Activated CD4-positive, alpha-beta memory T cell treated with anti-CD3 and anti-CD28 coated beads for 36 hours (primary cell): ENCODE measurements at places on chromosomes 2 and 18.

DNA sequence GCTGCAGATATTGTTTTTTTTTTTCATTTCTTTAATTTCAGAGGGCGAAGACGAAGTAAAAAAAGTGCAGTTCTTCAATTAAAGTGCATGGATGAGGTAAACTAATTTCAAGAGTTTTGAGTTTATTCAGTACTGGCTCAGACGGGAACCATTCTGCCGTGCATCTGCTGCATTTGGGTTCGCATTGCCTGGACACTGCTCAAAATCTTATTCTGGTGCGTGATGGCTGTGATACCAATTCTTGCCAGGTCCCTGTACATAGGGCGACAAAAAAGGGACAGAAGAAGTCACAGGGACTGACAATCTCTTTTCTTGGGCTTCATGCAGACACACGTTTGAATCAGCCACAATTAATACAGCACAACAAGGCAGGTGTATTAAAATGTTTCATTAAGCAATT is 146.2 kb downstream of the EPHA4 start:
- DNase-seq: no peak

- DNase-seq: no peak
These were observed 285.4 kb downstream of the LPIN1 start for GRCh38 chr2:12031866-12032265.

DNA sequence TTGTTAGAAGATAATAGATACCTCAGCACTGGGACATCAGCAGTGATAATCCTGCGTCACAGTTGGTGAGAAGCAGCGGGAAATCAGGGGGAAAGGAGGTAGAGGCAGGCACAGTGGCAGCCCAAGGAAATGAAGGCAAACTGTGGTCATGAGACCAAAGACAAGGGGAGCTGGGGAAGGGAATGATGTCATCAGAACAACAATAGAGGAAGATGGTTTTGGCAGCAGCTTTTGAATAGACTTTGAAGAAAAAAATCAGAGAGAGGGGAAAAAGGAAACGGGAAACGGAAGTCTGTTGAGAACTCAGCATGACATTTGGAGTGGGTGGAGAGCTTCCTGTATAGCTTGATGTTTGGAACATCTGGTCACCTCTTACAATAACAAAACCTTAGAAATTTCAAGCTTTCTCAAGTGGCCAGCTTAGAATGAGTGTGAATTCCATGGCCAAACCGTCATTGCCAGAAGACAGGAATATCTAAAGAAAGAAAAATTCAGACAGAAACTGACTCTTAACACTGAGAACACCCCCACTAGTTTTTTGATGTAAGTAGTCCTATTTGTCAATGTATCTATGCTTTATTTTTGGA is 18.4 kb upstream of the YES1 start:
- peak; percentile 24 for DNase-seq

- peak; percentile 23 for DNase-seq
These were observed 72.5 kb downstream of the RIF1 start for GRCh38 chr2:151482171-151482725.

DNA sequence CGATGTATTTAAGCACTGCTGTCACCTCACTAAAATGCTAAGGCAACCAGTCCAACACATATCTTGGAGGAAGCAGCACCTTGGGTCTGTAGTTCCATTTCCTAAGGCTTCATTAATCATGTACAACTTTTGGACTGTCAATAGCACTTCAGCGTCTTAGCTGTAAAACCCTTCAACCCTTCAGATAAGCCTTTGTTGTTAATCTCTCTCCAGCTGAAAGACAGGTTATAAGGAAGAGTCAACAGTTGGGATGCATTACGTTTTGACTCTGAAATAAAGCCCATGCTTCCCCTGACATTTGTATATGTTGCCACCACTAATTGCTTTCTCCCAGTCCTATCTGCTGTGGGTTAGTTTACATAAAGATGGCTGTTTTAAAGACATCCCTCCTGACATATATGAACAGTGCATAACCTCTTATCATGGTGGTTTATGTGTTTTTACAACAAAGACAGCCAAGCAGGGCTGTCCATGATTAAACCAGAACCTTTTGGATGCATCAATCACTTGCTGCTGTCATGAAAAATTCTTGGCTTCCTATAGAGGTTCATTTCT is 81.5 kb downstream of the EPHA4 start:
- no peak for DNase-seq

- DNase-seq: no peak
These were observed 103.2 kb downstream of the VAPA start for GRCh38 chr18:10017043-10017442.

DNA sequence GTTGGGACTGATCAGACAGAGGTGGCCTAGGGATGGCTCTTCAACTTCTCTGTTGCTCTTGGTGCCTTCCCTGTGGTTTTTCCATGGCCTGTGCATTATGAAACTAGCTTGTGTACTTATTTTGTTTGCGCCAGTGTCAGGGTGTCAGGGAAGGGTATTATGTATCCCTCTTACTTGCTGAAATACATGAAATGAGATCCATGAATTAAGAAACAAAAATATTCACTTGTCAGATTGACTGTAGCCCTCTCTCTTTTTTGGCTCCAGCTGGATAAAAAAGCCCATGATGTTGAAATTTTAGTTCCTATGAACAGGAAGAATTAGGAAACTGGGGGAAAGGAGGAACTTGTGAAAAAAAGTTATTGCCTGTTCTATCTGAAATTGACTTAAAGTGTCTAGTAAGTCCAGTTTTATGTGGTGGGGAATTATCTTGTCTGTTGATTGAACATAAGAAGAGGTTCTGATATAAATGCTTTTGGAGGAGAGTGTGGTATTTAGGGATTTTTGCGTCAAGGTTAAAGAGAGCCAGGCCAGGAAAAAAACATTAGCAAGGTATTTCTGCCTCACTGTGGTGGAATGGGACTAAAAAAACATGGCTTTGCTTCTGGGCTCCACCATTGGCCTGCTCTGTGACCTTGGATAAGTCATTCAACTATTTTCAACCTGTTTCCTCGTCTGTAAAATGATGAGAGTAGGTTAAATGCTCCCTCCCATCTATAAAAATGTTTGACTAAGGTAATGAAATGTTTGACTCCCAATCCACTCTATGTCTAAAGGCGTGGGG is 12.0 kb downstream of the UGP2 start:
- DNase-seq: no peak

DNA sequence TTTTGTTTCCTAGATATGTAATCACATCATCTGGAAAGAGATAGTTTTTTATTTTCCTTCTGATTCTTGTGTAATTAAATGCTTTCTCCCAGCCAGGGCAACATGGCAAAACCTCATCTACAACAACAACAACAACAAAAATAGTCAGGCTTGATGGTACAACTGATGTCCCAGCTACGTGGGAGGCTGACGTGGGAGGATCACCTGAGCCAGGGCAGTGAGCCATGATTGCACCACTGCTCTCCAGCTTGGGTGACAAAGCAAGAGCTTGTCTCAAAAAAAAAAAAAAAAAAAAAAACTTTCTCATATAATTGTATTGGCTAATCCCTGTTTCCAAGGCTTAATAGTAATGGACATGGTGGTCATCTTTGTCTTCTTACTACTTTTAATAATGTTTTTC is 26.4 kb upstream of the PGAP1 start:
- DNase-seq: no peak

- no peak for DNase-seq
These were observed 11.7 kb downstream of the COPS8 start for GRCh38 chr2:237097326-237097910.

DNA sequence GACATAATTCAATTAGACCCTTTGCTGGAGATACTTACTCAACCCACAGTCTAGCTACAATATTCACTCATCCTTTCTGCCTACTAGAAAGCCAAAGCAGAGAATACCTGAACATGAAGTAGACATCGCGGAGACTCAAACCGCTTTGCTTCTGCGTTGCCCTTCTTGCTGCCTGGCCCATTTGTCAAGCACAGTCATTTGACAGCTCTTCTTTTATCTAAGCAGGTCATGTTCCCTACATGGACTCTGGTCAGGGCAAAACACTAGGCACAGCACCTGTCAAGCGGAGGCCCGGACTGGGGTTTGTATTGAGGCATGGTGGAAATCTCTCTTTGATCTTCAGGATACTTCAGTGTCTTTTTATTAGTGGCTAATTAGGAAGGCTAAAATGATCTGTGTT is 89.7 kb downstream of the FARSB start:
- DNase-seq: no peak

DNA sequence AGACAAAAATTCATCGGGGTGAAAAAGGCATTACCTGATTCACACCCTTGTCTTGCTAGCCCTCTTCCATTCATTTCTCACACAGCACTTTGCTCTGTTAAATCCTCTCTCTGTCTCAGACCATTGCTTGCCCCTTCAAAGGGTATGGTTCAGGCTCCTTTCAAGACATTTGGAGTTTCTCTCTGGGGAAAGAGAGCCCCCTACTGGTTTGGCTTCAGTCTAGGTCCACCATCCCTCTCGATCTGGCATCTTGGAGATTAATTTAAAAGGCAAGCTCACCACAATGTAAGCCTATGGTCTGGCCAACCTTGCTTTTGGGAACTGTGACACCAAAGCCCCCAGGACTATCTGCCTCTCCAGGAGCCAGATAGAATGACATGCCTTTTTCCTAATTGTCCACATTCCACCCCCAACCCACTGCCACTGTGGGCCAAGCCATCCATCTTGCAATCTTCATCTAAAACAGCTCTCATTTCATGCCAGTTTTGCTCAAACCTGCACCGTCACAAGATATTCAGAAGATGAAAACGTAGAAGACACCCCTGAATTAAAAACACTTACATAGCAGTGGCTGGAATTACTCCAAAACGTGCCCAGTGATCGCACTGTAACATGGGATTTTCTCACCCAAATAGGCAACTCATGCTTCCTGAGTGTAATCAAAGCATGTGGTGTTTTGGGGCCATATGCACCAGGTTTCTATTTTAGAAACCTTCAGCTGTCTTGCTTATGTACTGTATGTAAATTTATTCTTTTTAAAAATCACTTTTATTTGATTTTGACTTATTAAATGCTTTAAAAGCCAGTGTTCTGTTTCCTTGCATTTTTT is 93.9 kb downstream of the FARSB start:
- peak; percentile 49 for DNase-seq

GRCh38 chr2:239223310-239224198 is 177.3 kb downstream of the HDAC4 start:
- DNase-seq: no peak

GRCh38 chr2:58543442-58543841 is 302.3 kb upstream of the FANCL start:
- no peak for DNase-seq

DNA sequence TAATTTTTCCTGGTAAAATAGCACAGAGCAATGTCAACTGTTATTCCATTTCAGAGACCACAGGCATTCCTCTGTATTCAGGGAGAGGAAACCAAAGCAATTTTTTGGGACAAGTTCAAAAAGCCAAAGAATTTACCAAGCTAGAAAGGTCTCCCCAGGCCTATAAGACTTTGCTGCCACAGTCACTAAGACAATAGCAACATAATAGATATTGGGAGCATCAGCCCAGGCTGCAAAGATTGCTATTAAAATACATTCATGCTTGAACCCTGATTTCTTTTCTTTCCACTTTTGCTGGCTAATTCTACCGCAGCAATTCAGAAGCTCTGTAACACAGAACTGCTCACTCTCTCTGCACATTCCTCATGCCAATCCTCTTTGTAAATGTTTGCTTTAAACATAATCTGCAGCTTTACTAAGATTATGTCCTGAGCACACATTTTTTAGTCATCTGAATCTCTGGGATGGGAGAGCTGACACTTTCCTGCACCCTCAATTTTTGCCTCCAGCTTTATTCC is 76.3 kb downstream of the CLHC1 start:
- no peak for DNase-seq

DNA sequence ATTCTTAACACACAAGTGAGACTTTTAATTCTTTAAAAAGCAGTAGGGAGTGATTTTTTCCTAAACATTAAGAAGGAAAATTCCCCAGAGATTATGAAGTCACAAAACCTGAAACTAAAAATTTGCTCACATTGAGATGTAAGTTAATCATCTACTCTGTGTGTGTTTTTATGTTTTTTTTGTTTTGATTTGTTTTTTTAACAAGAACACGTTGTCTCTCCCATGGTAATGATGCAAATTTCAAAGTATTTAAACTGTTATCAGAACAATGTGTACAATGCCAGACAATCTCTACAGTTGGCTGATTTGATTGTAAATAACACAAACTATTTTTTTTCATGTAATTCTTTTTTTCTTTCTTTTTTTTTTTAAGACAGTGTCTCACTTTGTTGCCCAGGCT is 71.5 kb downstream of the COLEC12 start:
- DNase-seq: no peak

DNA sequence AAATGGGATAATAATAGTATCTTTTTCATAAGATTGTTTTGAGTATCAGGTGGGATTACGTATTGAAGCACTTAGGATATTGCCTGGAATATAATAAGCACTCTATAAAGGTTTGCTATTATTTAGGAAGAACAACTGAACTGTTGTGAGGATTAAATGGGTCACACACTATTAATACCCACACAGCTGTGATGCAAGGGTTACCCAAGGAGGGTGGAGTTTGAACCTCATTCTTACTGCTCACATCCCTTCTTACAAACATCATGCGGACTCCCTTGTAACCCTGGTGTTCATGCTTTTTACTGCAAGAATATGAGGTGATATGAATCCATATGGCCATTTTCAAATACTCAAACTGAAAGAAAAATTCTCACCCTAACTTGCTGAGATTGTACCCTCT is 113.5 kb downstream of the KCTD1 start:
- DNase-seq: no peak

GRCh38 chr2:176237456-176237855 is 31.8 kb upstream of the MTX2 start:
- DNase-seq: no peak

DNA sequence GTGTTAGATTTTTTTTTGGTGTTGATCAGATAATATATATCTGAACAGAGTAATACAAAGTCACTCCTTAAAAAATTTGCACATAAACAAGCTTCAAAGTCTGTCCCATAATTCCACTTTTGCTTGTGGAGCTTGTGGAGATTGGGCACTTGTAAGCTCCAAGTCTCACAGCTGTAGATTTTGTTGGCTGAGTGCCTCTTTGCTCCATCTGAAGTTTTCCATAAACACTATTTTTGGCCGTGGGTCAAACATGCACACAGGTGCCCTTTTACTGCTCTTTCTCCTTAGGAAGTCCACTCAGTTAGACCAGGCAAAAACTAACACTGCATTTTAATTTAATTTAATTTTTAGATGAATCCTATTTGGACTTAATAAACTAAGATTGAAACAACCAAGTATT is 3.6 kb upstream of the KCNJ13 start:
- no peak for DNase-seq

DNA sequence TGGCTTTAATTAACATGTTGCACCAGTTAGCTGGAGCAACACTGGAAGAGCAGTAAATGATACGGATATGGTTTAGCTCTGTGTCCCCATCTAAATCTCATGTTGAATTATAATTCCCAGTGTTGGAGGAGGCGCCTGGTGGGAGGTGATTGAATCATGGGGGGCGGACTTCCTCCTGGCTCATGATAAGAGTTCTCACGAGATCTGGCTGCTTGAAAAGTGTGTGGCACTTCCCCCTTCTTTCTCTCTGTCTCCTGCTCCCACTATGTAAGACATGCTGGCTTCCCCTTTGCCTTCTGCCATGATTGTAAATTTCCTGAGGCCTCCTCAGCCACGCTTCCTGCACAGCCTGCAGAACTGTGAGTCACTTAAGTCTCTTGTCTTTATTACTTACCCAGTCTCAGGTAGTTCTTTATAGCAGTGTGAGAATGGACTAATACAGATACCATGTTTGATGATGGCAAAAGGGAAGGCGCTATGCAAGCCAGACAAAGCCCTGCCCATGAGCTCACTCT is 963.6 kb downstream of the SOCS6 start:
- DNase-seq: no peak

- DNase-seq: no peak
These were observed 97.6 kb upstream of the TMEM178A start for GRCh38 chr2:39568116-39568515.
